Fibroblast of villous mesenchyme (primary cell): ENCODE measurements at places on chromosomes 1 and 21.
A peak's percentile ranks its signal among the peaks of the same experiment; 100 is the strongest.

- DNase-seq, result no peak
Measured at GRCh38 chr1:6235296-6235677, 477 bp downstream of the ICMT start.

DNA sequence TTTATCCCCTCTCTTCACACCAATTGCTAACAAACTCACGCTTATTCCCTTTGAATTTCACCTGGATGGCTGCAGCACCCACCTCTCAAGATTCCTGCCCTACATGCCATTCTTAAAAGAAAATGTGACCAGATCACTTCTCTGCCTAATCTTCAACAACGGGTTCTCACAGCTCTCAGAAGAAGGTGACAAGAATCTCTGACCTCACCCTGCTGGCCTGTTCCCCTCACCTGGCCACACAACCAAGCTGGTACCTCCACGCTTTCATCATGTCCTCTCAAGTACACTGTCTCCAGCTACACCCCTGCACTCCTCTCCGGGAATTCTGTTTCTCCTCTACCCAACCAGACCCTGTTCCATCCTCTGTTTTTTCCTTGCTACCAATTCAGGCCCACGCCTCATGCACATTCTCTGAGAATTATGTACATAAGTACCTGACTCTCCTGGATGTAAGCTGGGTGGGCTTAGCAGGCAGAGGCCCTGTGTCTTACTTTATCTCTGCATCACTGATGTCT is 5.9 kb upstream of the LSS start:
- DNase-seq, result no peak

GRCh38 chr21:46067505-46068201 is 30.3 kb upstream of the COL6A2 start:
- DNase-seq, result no peak

GRCh38 chr1:214550857-214551435 is 456 bp downstream of the PTPN14 start:
- DNase-seq, result peak; percentile 24

- DNase-seq, result no peak
Measured at GRCh38 chr1:160567858-160568682, 11.2 kb downstream of the CD84 start.

- DNase-seq, result peak; percentile 16
Measured at GRCh38 chr1:116291024-116291423, 82.0 kb upstream of the ATP1A1 start.

DNA sequence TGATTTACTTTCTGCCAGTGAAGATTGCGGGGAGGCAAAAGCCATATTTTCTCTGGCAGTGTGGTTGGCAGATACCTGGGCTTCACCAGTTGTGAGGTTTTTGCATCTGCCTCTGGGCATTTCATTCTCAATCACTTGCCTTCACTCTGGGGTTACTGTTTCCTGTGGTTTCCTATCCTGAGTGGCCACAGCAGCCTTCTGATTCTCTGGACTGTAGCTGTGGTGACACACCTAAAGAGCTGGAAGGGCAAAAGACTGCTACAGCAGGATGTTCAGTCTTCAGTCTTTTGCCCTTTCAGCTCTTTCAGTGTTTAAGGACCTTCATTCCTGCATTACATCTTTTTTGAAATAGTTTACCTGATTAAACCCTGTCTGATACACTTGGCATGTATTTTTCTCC is 50.5 kb upstream of the GPR52 start:
- peak; percentile 15 for DNase-seq

- no peak for DNase-seq
Measured at GRCh38 chr1:2202008-2202575, 7.5 kb upstream of the FAAP20 start.

GRCh38 chr1:54795356-54795665 is 5.8 kb downstream of the TTC22 start:
- no peak for DNase-seq

DNA sequence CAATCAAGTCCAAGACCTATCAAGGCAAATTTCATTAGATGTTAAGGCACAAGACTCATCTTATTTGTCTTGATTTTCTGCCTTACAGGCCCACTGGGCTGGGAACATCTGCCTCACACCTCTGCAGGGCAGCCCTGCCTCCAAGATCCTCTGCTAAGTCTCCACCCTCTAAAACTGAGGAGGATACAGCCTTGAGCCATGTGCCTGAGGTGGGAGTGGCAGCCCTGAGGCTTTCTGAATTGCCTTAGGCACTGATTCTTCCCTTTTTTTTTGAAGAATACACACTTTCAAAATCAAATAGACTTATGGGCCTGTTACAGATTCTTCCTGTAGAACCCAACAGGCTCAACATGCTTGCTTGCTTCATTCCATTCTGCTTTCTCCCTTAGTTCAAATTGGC is 544.3 kb upstream of the ADAMTS5 start:
- no peak for DNase-seq

DNA sequence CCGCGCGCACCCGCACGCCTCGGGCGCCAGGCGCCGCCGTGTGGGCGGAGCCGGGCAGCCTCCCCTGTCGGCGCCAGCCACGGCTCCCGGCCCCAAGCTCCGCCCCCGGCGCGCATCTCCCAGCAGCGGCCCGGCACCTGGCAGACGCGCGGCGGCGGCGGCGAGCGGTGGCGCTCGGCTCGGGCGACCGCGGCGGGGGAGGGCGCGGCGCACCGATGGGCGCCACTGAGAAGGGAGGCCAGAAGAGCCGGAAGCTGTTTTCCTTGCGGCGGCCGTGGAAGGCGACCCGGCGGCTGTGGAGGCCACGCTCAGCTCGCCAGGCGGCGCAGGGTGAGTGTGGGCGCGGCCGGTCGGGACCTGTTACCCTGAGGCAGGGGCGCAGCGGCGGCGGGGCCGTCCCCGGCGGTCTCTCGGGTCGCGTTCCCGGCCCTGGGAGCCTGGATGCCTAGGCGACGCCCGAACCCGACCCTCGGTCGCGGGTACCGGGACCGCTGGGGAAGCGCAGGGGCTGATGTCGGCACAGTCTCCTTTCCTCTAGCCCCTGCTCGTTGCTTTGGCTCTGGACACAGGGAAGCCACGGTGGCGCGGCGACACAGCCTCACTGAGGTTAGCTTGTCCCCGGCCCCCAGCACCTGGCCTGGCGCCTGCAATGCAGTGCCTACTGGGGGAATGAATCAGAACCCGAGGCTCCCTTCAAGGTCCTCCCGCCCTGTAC is 54.9 kb upstream of the DNAJC6 start:
- peak; percentile 50 for DNase-seq

DNA sequence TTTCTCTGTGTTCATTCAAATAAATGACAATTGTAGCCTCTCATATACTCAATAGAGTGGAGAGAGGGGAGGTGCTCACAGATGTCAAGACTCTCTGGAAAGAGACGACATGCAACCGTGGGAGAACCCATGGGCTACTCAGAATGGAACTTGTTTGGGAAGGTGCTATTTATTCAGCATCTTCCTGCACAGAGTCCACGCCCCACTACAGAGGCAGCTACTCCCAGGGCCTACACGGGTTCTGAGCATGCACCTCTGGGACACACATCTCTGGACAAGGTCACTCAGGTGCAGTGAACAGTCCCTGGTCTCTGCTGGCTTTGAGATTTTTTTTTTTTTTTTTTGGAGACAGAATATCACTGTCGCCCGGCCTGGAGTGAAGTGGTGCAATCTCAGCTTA is 64.1 kb downstream of the NID1 start:
- no peak for DNase-seq

GRCh38 chr21:39657091-39657689 is 44.5 kb downstream of the B3GALT5 start:
- no peak for DNase-seq

- DNase-seq, result no peak
Measured at GRCh38 chr21:42037943-42038342, 27.8 kb upstream of the ZBTB21 start.

GRCh38 chr1:114153261-114154145 is at the start of gene SYT6:
Gene SYT6 (minus strand): TSS chr1:114153869. CDS start chr1:114153772, 97 bp downstream.
- no peak for DNase-seq

DNA sequence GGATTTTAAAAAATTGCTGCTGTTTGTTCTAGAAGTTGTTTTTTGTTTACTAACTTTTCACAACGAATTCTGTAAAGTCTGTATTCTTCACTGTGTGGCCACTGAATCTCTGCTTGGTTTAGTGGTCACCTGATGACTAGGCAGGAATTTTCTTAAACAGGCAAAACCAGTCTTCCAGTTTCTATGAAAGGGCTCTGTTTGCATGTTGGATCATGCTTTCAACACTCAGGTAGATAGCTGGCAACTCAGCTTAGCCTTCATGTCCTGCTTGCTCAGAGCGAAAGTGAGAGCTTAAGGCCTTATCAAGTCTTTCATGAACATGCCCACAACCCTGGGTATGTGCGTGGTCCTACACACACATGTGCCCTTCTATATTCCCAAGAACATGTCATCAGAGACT is 52.4 kb upstream of the CCDC190 start:
- no peak for DNase-seq

DNA sequence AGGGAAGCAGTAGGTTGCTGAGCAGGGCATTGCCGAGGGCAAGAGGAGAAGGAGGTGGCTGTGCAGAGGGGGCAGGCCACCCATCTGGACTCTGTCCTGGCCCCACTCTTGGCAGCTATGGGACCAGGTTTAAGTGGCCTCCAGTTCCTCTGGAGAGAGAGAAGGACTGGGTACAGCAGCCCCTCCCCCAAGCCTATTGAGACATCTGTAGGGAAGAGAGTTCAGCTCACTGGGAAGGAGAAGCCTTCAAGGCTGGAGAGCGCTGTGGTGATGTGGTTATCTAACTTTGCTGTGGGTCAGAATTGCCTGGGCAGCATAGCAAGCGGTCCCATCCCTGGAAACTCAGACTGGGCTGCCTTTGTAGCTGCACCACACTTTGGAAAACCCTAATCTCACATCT is 93.9 kb downstream of the KCNJ15 start:
- peak; percentile 21 for DNase-seq

- no peak for DNase-seq
Measured at GRCh38 chr1:44412601-44413000, 7.5 kb downstream of the RNF220 start.

GRCh38 chr1:79304131-79304530 is 297.6 kb upstream of the ADGRL4 start:
- DNase-seq, result peak; percentile 72

GRCh38 chr1:65231718-65232330 is 77.5 kb upstream of the DNAJC6 start:
- DNase-seq, result peak; percentile 18

GRCh38 chr1:108896146-108897145 is 19.7 kb downstream of the GPSM2 start:
- peak; percentile 24 for DNase-seq

- DNase-seq, result no peak
Measured at GRCh38 chr1:39194398-39195051, 10.0 kb upstream of the MACF1 start.

DNA sequence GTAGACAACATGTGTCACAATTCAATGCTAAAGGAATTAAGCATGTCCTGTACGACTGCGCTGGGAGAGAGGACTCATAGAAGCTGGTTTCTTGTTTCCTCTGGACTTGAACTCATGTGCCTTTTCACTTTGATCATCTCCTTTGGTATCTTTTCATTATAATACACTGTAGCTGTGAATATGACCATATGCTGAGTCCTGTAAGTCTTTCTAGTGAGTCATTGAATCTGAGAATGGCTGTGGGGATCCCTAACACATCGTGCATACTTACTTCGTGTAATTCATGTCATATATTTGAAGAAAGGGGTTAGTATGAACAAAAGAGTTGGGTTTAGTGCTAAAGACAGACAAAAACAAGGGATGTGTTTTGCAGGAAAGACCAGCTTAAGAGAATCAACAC is 148.1 kb upstream of the RUNX1 start:
- DNase-seq, result no peak

- no peak for DNase-seq
Measured at GRCh38 chr1:191904991-191905390, 253.3 kb upstream of the RGS18 start.

DNA sequence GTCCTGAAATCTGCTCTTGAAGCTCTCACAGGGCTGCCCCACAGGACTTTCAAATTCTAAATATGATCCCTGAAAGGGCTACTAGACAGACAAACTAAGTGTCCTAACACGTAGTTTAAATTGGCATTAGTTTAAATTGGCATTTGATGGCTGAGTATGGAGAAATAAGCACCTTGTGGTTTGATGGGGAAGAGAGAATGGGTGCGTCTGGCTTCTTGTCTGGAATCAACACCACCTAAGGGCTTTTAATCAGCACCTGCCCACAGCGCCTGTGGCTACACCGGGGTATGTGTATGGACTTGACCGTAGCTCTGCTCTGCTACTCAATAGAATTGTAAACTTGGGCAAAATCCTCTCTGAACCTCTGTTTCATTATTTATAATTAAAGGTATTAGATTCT is 5.7 kb upstream of the LAMB3 start:
- no peak for DNase-seq

DNA sequence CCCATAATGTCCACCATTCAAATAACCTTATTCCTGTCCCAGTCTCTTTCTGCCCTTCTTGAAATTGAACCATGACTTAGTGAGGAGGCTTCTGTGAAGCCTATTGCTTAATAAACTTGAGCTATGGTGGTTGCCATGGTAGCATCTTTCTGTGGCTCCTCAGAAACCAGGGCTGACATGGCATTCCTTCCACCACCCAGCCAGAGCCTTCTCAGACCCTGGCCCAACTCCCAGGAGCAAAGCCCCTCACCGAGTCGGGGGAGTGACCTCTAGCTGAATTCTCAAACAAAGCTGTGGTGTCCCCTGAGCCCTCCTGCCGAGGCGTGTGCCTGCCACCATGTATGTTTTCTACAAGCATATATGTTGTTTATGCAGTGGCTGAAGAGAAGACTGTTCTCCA is 259.1 kb downstream of the CACNA1E start:
- no peak for DNase-seq

- no peak for DNase-seq
Measured at GRCh38 chr1:21266119-21266774, 24.0 kb downstream of the ECE1 start.

GRCh38 chr21:29176471-29177120 is 46.2 kb downstream of the MAP3K7CL start:
- DNase-seq, result no peak

GRCh38 chr1:183147735-183148134 is 38.3 kb upstream of the LAMC2 start:
- DNase-seq, result peak; percentile 46

DNA sequence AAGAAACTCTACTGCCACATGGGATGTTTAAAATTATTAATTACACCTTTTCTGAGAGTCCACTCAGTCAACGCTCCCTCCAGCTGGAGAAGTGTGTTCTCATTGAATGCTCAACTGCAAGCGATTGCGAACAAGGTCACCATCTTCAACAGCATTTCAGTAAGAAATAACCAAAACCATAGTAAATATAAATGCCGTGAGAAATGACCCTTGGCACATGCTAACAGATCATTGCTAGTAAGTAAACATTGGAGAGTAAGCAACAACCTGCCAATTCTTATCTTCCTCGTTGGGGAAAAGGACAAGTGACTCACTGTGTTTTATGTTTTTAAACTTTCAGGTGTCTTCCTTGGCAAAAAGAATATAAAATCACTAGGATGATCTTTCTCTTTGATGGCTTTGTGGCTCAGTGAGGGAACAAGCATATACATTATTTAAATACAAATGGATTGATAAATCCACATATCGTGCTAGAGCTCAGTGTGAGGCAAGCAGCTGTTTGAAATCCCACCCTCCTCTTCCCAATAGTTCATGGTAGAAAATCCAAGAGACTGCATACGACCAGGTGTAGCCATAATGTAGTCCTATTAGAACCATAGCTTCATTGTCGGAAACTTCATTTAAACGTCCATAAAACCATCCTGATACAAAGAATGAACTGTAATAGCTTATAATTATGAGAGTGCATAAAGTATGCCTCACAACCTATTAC is 214.6 kb downstream of the GRIK1 start:
- no peak for DNase-seq

- DNase-seq, result no peak
Measured at GRCh38 chr1:99675994-99676393, 30.1 kb downstream of the PALMD start.

GRCh38 chr1:48023488-48023887 is 26.3 kb upstream of the TRABD2B start:
- DNase-seq, result no peak

- DNase-seq, result no peak
Measured at GRCh38 chr1:114033961-114034360, 54.7 kb downstream of the OLFML3 start.
